Stromal cell of bone marrow (primary cell): ENCODE measurements at places on chromosomes 2 and 18.

- no peak for DNase-seq
These were observed 230.7 kb downstream of the HAUS1 start for GRCh38 chr18:46334868-46335281.

DNA sequence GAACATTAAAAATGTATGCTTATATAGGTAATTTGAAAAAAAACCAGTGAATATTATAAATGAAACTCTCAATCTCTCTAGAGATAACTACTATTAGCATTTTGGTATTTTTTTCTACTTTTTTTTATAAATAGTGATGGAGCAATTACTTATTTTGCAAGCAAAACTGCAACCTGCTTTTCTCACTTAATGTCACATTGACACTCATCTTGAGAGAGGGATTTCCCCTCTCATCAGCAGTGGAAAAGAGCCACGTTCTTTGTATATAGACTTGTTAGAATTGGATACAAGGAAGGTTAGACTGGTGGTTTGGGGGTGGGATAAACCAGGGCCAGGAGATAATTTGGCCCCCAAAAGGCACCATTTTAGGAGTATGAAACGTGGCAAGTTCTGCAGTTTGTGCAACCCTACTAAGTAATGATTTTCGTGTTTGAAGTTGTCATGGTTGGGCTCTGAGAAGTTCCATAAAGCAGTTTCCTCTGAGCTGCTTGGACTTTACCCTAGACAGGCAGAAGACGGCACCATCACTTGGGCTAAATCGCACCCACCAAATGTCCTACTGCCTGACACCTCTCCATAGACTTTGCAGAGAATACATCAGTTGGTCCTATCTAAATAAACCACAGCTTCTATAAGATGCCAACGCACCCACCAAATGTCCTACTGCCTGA is 194.0 kb downstream of the ACTR3 start:
- no peak for DNase-seq

DNA sequence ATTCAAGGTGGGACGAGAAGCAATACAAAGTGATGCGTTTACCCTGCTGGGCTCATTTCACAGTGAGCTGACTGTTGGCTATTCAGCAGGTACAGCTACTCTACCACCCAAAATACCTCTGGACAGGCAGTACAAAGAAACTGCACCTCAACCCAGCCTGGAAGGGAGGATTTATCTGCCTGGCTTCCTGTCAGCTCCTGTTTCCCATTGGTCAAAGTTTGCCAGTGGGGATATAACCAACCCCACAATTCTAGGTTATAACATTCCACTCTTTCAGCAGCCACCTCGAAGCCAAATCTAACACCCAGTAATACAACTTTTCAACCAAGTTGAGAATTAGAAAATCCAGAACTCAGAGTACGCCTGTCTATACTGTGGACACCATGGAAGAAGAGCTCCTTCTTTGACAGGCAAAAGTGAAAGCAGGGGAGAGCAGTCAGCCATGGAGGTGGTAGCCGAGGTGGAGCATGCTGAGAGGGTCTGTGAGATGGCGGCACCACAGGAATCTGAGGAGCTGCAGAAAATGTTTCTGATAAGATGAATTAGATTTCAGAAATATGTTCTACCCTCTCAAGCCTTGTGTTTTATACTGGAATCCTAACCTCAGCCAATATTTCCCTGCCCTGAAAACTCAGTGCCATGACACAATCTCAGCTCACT is 10.8 kb downstream of the DUSP19 start:
- no peak for DNase-seq

DNA sequence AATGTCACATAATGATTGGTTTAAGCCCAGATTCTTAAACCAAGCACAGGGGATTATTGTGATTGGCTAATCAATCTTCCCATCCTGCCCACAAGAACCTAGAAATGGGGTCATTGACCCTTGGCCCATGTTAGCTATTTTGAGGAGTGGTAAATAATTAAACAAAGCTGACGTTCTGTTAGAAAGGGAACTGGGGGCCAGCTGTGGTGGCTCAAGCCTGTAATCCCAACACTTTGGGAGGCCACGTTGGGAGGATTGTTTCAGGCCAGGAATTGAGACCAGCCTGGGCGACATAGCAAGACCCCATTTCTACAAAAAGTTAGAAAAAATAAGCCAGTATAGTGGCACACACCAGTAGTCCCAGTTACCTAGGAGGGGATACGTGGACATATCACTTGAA is 37.8 kb upstream of the PTPN4 start:
- no peak for DNase-seq

GRCh38 chr18:4797002-4797685 is 342.0 kb upstream of the DLGAP1 start:
- no peak for DNase-seq

GRCh38 chr2:204135752-204136151 is 199.2 kb downstream of the ICOS start:
- no peak for DNase-seq

DNA sequence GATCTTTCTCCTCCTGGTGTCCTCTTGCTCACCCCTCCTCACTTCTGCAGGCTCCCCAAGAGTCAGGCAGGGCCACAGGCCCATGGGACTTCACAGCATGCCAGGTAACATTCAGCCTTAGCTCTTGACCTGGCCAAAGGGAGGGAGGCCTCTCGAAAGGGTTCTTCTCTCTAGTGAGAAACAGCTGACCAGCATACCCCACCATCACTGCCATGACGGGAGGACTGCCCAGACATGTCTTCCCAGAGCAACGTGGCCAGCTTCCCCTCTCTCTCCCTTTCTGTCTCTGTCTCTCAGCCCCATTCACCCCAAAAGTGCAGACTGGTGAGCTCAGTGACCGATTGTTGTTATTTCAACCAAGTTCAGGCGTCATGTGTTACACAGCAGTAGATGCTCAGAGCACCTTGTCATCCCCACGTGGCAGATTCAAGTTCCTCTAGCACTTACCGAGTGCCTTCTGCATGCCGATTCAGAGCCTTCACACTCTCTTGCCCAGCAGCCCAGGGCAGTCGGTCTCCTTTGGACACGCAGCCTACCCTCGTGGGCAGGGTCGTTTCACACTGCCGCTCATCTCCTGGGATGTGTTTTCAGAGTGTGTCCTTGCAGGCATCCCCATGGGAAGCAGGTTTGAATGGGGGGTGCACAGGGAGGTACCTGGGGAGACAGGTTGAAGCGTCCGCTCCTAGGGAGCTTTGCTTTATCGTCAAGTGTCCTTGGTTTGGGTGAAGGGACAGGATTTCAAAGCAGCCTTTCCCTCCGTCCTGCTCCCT is 259.9 kb downstream of the NDUFA10 start:
- no peak for DNase-seq

DNA sequence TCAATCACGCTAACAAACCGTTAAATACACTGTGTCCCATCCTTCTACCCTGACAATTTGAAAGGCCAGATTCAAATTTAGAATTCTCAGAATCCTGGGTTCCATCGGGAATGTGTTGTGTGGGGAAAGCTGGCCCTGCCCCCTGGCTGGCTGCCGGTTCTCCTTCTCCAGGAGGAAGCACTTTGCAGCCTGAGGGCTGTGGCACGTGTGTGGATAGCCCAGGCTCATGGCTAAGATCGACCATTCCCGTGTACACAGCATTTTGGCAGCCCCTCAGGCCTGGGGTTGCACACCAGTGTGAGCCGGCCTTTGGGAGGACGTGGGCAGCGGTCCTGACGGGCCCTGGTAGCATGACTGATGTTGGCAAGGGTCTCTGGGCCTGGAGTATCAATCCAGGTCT is 51.0 kb upstream of the ROCK2 start:
- no peak for DNase-seq

GRCh38 chr2:63497576-63497975 is 90.7 kb downstream of the WDPCP start:
- DNase-seq: no peak

- no peak for DNase-seq
These were observed 99.3 kb downstream of the ROCK1 start for GRCh38 chr18:21012308-21012707.

GRCh38 chr2:231359441-231359840 is 36.1 kb upstream of the B3GNT7 start:
- no peak for DNase-seq

DNA sequence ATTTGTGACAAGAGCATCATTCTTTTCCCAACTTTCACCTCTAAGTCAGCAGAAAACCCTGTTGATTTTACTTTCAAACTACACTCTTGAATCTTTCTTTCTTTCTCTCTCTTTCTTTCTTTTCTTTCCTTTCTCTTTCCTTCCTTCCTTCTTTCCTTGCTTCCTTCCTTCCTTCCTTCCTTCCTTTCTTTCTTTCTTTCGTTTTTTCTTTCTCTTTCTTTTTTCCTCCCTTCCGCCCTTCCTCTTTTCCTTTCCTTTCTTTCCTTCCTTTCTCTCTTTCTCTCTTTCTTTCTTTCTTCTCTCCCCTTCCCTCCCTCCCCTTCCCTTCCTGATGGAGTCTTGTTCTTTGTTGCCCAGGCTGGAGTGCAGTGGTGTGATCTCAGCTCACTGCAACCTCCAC is 649.5 kb downstream of the PLCL1 start:
- no peak for DNase-seq

DNA sequence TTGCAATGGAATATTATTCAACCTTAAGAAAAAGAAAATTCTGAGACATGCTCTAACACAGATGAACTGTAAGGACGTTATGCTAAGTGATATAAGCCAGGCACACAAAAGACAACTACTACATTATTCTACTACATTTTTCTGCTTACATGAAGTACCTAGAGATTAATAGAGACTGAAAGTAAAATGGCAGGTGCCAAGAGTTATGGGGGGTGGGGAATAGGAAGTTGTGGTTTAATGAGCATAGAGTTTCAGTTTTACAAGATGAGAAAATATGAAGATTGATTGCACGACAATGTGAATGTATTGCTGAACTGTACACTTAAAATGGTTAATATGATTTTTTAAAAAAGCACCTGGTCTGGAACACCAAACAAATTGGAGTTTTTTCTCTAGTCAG is 1231.6 kb upstream of the DDX18 start:
- DNase-seq: no peak

GRCh38 chr2:39743269-39743776 is 35.7 kb downstream of the THUMPD2 start:
- DNase-seq: no peak

- DNase-seq: no peak
These were observed 464.5 kb upstream of the SALL3 start for GRCh38 chr18:78514910-78515670.

- DNase-seq: no peak
These were observed 449.7 kb upstream of the CWC22 start for GRCh38 chr2:180456801-180457200.

DNA sequence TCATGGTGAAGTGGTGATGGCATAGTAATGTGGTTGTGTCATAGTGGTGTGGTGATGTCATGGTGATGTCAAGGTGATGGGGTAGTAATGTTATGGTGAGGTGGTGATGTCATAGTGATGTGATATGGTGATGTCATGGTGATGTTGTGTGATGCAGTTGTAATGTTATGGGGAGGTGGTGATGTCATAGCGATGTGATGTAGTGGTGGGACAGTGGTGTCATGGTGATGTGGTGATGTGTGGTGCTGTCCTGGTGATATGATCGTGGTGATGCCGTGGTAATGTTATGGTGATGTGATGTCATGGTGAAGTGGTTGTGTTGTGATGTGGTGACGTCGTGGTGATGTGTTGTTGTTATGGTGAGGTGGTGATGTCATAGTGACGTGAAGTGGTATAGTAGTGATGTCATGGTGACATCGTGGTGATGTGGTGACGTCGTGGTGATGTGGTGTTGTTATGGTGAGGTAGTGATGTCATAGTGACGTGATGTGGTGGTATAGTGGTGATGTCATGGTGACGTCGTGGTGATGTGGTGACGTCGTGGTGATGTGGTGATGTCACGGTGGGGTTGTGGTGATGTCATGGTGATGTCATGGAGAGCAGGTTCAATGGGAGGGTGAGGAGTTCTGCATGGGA is 242.7 kb upstream of the MYT1L start:
- no peak for DNase-seq

DNA sequence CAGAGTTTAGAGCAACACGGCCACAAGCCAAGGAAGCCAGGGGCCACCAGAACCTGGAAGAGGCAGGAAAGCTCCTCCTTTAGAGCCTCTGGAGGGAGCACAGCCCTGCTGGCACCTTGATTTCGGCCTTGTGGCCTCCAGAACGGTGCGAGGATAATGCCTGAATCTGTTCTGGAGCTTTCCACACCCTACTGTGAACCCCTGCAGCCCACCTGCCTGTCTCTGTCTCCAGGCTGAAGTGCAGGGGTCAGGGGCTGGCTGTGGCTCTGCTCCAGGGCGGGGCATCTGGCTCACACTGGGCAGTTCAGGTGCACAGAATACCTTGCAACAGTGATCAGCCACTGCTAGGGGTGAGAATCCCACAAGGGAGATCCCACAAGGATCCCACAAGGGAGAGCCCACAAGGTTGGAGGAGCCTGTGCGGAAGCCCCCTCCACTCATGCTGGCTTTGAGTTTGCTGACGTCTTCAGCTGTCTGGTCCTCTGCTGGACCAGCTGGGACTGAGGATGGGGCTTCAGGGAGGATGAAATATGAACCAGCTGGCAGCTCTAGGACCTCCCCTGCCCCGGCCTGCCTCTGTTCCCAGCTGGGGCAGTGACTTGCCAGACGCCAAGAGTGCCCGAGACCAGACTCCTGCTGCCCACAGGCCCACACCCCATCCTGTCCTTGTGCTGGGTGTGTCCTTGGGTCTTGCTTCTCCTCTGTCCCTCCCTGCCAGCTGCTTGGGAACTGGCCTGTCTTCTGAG is 56.4 kb upstream of the OTOS start:
- no peak for DNase-seq
